ENCODE measurements at places on chromosomes 3 and 15.

DNA sequence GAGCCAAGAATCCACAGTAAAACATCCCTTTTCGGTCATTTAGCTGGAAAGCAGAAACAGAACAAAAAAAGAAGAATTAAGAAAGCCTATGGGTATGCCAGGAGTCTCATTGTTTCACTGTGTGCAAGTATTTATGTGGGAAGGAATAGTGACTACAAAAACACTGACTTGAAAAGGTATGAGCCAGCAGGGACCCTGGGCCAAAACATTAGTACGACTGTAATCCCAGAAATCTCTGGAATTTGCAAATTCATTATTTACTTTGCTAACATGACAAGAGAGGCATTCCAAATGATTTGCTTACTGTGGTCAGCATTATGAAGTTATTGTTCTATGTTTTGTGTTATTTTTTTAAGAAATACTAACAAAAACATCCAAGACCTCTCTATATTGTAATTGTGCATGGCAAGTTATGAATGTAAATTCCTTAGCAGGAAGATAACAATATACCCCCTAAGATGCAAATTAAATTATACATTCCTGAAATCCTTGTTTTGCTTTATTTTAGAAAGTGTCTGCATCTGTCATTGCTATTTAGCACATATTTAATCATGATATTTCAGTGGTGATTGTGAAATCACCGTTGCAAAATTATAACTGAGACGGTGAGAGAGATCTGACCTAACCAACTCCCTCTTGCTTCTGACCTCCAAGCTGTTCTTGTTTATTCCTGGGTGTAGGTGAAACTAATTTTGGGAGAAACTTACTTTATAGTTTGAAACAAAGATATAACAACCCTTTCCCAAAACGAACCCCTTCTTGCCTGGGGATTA, 299.2 kb downstream of the ZPLD1 start:
- no peak for DNase-seq

DNA sequence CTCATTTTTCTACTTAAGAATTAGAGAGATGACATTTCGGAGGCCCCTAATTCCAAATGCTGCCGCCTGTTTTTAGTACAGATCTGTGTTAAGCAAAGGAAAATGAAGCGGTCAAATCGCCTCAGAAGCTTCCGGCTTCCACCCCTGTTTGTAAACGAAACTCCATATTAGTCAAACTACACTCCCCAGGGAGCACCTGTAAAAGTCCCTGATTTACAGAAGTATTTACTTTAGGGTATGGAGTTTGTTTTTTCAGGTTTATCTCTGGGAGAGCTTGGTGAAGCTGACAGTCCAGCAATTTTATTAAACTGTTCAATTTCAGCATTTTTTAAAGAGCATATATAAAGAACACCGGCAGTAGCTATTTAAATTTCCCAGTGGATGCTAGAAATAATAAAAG, 319.8 kb downstream of the FHIT start:
- no peak for DNase-seq

- DNase-seq, result no peak
Measured at GRCh38 chr15:74422265-74422651, 11.5 kb downstream of the SEMA7A start.

DNA sequence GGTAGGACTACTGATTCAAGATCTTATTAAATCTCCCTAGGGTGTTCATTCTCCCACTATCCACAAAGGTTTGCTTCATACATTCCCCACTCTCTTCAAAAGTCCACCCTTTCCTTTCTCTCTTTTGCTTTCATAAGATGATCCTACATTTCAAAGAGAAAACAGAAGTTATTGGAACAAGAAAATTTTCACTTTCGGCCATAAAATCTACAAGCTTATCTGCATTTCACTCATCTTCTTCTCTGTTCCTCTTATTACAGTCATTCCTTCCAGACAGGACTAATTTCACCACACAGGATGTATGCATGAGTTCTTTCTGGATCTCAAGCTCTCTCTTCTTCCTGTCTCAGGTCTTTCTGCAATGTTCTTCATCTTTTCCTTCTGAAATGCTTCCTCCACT, 238.7 kb downstream of the ISL2 start:
- DNase-seq, result peak; percentile 64

DNA sequence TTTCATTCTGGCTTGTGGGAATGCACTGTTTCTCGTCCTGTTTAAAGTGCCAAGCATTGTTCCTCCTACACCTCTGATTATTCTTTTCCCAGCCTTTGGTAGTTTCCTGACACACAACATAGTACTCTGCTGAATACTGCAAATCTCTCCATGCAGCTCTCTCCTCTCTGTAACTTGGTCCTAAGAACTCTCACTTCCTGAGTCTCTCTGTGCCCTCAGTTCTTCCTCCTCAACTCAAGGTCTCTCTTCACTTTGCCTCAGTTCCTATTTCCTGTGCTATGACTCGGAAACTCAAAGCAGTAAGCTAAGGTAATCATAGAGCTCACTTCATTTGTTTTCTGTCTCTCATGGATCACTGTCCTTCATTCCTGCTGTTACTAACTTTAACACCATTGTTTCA, 113.4 kb downstream of the ZNF280D start:
- DNase-seq, result no peak

DNA sequence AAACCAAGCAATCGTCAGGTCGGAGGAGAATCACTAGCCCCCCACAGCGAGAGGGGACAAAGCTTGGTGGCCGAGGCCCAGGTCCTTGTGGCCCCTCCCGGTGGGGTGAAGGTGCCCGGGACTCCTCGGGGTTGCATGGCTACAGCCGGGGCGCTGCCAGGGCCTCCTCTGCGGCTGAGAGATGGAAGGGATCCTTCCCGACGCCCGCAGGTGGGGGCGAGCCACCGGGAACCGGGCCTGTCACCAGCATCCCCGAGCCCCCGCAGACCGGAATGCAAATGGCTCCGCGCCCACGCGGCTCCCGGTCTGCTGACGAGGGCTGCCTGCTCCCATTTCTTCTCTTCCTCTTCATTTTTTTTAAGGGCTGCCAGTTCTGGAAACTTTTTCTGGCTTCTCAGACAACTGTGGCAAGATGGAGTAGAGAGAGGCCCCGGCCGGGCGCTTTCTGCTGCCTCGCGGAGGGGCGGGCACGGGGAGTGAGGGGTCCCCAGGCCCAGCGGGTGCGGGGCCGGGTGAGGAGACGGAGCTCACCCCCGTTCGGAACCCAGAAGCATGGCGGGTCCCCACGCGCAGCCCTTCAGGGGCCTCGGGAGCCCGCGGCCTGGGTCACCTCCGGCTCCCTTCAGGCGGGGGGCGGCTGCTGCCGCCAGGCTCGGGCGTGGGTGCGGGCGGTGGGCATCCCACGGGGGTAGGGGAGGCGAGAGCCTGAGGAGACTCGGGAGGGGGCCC, 27.5 kb downstream of the MELTF start:
- DNase-seq, result no peak

GRCh38 chr15:91880373-91880772, 26.9 kb downstream of the SLCO3A1 start:
- DNase-seq, result no peak

DNA sequence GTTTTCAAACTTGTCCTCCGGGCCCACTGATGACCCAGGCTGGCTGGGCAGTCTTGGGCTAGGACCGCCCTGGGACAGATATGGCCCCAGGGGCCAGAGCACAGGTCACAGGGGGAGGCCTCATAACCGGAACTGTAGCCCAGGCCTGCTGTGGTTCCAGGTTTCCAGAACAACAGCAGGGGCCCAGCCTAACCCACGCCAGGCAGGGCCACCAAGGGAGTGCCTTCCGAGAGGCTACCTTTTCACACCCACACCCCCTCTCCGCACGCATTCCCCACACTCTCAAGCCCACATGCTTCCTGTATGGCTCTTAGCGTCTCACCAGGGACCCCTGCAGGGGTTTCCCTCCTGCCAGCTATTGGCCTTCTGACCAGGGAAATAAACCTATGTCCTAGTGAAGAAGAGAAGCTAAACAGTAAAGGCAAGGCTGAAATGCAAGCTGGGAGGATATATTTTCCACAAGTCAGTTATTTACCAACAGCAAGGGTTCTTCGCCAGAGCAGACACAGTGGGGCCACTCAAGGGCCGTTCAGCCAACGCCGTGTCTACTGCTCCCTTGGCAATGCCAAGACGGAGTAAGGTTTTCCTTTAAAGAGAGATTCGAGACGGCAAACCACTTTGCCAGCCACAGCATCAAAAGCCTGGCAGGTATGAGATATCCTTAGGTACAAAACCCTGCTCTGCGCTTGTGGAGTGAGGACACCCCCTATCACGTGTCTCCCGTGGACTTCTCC, 135.1 kb downstream of the ATP10A start:
- no peak for DNase-seq

GRCh38 chr3:123412076-123412475, 36.8 kb downstream of the ADCY5 start:
- no peak for DNase-seq

DNA sequence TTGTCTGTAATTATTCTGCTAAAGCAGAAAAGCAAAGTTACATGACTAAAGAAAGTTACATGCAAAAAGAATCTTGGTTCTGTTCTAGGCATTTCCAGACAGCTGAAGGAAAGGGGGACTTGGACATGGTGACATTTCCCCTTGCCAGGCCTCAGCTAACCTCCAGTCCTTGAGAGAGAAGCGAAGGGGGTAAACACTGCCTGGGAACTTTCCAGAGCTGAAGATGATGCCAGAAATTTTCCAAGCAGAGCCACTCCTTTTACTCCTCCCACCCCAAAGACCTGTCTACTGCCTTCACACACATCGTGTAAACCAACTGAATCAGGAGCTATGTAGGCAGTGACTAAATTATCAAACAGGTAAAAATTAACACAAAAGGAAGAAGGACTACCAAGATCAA, 5.4 kb downstream of the MEX3B start:
- DNase-seq, result no peak

DNA sequence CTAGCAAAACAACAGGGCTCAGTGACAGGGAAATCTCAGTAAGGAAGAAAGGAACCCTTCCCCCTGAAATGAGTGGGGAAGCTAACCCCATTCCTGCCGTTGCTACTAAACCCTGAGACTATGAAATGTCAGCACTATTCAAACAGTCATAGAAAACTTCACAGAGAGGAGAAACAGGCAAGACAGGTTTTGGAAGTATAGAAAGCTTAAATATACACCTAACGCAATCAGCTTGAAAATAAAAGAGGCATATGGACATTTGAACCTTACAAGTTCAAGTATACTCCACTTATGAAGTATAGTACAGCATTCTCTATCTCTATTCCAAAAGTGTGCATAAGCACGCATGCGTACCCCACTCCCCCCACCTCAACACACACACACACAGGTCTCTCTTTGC, 17.6 kb upstream of the FRMD4B start:
- no peak for DNase-seq

- DNase-seq, result no peak
Measured at GRCh38 chr3:63508305-63508704, 144.2 kb upstream of the SNTN start.

DNA sequence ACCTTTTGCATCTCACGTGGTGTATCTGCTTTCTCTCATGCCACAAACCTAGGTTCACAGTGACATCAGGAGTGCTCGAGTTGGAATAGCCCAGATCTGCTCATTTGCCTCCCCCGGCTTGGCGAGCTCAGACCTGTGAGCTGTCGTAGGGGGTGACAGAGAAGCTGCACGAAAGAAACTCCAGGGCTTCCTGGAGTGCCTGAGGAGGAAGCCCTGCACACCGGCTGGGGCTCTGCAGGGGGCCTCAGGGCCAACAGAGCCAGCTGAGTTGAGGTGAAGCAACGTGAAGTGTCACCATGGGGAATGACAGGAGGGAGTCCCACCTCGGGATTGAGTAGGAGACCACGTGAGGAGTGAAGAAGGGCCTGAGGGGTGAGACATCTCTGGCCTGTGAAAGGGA, 62.5 kb downstream of the RPN1 start:
- DNase-seq, result no peak

GRCh38 chr3:139797724-139798343, 120.1 kb upstream of the NMNAT3 start:
- DNase-seq, result peak; percentile 13

DNA sequence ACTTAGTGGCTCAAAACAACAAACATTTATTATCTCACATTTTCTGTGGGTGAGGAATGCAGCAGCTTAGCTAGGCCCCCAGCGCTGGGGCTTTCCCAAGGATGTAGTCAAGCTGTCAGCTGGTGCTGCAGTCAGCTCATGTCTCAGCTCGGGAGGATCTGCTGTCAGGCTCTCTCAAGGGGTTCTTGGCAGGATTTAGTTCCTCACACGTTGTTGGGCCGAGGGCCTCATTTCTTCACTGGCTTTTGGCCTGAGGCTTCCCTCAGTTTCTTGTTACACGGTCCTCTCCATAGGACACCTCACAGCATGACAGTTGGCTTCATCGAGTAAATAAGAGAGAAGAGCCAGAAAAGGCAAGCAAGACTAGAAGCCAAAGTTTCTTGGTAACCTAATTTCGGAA, 13.7 kb upstream of the U2SURP start:
- DNase-seq, result no peak

- no peak for DNase-seq
Measured at GRCh38 chr3:194189243-194189791, 53.4 kb downstream of the HES1 start.

GRCh38 chr3:134066158-134066541, 36.4 kb upstream of the SLCO2A1 start:
- DNase-seq, result no peak

Measured in activated CD4-positive, alpha-beta T cell treated with anti-CD3 and anti-CD28 coated beads, Interleukin-10, Interleukin-2, amounts not matched to agents 100 ng/mL and 50 ng/mL, durations not matched to agents 16 hours and 8 hours (primary cell).